Activated CD4-positive, alpha-beta T cell treated with anti-CD3 and anti-CD28 coated beads, Interleukin-2, Interleukin-4, amounts not matched to agents 100 ng/mL and 50 ng/mL, durations not matched to agents 16 hours and 8 hours (primary cell): ENCODE measurements at places on chromosomes 4 and X.

GRCh38 chrX:34557733-34558132, 99.4 kb downstream of the TMEM47 start:
- DNase-seq, result no peak

GRCh38 chr4:86706923-86707597, 112.9 kb downstream of the PTPN13 start:
- DNase-seq, result no peak

DNA sequence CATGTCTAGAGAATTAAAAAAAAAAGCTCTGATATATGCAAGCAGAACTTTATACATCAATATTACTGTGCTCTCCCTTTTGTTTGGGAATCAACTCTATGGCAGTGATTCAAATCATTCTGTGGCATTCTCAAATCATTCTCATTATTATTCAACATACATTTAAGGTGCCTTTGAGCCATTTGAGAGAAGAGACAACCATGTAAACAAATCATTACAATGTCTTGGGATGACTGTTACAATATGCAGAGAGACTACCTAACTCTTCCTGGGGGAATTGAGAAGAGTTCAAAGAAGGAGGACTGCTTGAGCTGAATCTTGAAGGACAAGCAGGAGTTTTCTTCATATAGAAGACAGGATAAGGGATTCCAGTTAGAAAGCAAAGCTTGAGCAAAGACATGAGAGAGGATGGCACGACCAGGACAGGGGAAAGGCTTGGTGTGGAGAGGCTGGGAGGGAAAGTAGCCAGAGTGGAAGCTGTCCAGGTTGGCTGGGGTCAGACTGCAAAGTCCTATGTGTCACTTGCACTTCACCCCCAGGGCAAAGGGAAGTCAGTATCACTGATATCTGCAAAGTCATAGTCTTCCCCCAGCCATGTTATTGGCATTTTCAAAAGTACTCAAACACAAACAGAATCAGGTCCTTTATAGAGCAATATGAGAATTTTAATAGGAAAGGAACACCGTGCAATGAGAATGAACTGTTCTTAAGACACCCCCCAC, 9.0 kb downstream of the SEC24D start:
- peak; percentile 35 for DNase-seq

- DNase-seq, result no peak
Observed at GRCh38 chr4:89054627-89055026, 2.4 kb downstream of the FAM13A start.

DNA sequence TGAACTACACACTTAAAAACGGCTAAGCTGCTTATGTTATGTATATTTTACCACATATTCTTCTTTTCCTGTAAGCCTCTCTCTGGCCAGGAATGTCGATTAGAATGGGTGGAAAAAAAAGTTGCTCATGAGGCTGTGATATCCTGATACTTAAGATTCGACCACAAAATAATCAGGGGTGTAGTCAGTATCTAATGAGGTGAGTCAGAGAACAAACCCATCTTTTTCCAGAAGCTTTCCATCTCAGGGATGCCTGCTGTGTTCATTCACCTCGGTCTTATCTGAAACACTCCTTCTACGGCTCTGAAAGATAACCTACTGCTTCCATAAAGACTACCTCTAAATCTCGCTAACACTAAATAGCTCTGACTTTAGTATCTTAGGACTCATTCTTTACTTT, 142.7 kb upstream of the MAP3K15 start:
- no peak for DNase-seq

GRCh38 chr4:66949419-66949818, 595.9 kb downstream of the CENPC start:
- DNase-seq, result no peak

DNA sequence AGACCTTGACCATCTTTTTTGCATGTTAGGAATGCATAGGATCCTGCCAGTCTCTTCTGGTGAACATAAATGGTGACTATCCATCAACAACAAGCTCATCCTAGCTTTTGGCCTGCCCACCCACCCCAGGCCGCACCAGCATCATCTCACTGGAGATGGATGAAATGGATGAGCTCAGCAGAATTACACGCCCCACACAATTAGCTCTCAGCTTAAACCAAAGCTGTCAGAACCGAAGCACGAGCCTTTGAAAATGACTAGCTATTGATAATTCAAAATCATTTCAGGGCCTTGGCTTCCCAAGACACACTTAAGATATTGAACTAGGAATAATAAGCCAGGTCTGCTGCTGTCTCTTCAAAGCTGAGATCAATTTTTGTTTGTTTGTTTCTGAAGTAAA, 62.5 kb upstream of the MND1 start:
- no peak for DNase-seq

- DNase-seq, result no peak
Observed at GRCh38 chr4:3613967-3614730, 81.9 kb upstream of the LRPAP1 start.

GRCh38 chr4:140102421-140102820, 51.6 kb downstream of the MAML3 start:
- DNase-seq, result no peak

GRCh38 chr4:107845681-107846080, 20.9 kb downstream of the SGMS2 start:
- DNase-seq, result no peak

DNA sequence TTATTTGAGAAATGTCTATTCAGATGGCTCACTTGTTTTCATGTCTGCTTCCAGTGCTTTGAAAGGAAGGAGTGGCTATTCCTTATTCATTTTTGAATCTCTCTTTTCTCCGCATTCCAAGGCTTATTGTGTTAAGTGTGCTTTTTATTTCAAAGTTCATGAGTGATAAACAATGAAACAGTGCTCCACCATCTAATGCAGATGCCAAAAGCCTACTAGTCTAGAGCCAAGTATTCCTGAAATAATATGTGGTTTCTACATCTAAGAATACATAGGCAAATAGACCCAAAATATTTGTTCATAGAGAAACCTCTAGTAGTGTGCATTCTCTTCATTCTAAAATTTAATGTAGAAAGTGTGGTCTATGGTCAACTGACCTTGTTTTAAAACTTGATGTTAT, 187.3 kb downstream of the GABRB1 start:
- DNase-seq, result no peak

DNA sequence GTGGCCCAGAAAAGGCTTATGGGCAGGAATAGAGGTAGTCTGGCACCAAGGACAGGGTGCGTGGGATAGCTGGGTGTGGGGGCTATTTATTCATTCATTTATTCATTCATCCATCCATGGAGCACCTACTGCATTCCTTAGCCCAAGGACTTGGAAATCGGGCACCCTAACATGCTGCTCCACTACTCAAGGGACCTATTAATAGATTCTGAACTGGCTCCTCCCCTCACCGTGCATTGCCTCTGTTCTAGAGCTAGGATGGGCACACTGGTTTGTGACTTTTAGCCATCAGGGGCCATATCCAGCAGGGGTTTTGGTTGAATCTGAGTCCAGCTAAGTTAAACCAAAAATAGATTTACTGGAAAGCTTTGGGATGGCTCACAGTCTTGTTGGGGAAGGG, 30.6 kb upstream of the PJA1 start:
- no peak for DNase-seq

DNA sequence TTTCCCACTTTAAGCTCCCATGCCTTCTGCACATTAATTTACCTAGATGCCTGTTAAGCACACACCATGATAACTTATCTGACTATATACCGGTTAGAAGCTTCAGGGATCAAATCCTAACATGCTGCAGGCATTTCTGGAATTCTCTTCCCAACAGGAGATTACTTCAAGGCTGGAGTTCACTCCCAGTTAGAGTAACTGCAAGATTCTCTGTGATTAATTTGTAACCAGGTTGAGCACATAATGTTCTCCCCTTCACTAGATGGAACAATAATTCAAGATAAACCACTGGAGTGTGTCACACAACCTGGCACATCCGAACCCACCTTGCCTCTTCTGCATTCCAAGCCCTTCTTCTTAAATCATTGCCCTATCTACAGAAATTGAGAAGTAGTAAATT, 11.8 kb upstream of the UGT2A3 start:
- DNase-seq, result no peak

DNA sequence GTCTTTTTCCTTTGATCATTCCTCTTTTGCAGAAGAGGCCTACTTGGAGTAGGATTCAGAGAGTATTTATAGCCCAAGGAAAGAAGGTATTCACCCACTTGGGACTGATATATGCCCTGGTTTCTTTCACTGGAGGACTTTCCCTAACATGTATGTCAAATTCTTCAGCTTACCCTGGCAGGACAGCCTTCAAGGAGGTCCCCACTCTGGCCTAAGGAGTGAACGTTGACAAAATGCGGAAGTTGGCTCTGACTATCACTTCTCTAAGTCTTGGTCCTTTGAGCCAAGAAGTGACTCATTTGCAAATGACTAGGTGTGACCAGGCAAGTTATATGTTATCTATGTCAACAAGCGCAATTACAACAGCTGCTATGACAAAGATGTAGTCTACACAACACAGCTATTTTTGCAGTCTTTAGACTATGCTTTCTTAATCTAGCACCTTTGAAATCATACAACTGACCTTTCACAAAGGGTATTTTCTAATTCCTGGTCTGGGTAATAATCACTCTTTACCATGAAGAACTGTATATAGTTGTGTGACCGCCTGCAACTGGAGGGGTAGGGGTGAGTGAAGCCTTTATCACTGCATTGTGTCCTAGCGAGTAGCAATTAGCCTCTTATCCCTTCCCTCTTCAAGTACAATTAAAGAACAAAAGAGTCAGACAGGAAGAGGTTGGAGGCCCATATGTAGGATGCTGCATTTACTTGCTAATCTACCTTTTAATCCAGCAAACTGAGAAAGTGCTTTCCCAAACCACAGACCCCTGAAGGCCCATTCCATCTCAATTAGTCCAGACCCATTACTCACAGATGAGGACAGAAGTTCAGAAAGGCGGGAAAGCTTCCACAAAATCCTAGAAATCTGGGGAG, 50.1 kb downstream of the RASGEF1B start:
- no peak for DNase-seq

DNA sequence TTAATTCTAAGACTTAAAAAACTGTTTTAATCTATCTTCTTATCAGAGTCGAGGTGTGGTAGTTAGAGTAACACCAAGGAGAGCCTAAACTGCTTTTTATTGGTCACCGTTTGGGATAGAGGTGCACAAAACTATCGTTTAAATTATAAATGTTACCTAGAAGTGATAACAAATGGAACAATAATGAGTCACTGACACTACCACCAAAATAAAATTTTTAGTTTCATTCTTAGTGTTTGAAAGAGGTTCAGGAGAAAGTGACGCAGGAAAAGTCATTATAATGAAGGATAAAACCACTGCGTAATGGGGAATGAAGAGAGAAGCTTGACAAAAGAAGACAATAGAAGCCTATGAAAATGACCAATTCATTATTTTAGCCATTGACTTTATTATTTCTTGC, 158.2 kb downstream of the COX18 start:
- DNase-seq, result no peak

- no peak for DNase-seq
Observed at GRCh38 chr4:149238097-149238496, 577.5 kb downstream of the IQCM start.

GRCh38 chr4:144302704-144303536, 162.4 kb upstream of the GYPA start:
- DNase-seq, result no peak

- DNase-seq, result no peak
Observed at GRCh38 chr4:107618656-107619055, 101.4 kb downstream of the PAPSS1 start.

DNA sequence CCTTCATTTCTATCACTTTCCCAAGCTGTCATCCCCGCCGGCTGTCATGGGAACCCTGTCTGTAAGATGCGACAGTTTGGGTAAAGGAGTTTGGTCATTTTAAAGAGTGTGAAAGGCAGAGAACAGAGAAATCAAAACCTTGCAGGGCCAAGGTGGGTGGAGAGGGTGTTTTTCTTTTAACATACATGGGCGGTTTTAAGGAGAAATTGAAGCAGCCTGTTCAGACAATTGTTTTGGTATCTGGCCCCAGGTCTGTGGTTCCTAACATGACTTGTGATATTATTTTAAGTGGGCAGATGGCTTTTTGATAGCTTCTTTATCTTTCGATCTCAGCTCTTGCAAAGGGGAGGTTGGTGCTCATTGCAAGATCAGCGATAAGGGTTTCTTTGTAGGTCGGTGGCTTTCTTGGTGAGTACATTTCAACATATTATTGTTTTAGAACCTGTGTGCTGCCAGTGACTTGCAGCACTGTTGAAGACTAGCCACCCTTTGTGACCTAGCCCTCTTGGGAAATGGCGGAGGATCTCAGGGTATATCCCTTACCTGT, 3.7 kb downstream of the PPP1R3F start:
- DNase-seq, result peak; percentile 77

DNA sequence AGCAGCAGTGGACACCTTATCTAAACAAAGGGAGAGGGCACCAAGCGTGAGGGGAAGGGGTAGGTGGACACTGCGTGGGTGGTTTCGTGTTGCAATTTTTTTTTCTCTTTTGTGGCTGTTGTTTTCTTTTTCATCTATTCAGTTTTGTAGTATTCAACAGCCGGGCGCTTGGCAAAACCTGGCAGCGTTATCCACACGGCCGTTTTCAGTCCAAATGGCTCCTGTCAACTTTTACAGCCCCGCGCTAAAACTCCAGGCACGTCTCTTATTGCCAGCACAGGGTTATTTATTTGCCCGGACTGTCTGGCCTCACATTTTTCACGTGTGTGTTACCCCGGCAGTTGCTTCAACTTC, 192.2 kb downstream of the BCOR start:
- no peak for DNase-seq

DNA sequence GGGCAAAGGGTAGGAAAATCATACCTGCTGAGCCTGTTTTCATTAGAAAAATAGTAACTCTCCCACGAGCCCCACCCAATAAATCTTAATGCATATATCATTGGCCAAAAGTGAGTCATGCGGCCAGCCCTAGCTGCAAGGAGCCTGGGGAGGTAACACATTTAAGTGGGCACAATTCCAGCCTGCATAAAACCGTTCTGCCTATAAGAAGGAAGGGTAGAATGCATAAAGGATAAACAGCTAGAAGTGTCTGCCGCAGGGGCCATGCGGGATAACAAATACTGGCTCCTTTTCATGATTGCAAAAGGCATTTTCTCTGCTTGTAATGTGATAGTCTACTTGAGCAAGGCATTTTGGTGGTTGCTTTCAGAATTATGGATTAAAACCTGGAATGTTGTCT, 37.1 kb downstream of the EFHC2 start:
- DNase-seq, result no peak

DNA sequence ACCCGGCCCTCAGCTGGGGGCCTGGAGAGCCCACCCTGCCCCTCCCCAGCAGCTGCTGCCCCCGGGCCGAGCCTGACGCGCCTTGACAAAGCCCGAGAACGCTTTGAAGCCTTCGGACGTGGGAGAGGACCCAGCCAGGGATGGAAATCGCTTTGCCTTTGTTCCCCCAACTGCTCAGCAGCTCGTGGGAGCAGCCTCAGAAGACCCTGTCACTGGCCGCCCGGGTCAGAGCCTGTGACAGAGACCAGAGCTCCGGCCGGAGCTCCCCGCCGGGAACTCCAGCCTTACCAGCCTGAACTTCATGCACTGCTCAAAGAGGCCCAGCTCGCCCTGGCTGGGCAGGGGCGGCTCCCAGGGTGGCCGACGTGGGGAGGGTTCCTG, 2.6 kb upstream of the SLC6A8 start:
- DNase-seq, result no peak

DNA sequence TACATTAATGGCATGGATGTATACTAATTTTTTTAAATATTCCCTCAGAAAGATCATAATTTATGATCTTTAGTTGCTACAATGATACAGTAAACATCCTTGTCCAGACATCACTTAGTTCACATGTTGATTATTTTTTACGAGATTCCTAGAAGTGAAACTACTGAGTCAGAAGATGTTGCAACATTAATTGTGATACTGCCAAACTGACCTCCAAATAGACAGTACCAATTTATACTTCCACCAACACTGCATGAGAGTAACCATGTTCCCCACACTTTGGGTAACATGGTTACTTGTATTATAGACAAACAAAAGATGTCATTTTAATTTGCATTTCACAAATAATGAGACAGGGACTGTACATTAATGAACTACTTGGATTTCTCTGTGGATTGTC, 19.6 kb downstream of the RCHY1 start:
- DNase-seq, result peak; percentile 19
